Left forelimb (tissue), 1 donor: ENCODE measurements at places on chromosomes 2 and 18.

DNA sequence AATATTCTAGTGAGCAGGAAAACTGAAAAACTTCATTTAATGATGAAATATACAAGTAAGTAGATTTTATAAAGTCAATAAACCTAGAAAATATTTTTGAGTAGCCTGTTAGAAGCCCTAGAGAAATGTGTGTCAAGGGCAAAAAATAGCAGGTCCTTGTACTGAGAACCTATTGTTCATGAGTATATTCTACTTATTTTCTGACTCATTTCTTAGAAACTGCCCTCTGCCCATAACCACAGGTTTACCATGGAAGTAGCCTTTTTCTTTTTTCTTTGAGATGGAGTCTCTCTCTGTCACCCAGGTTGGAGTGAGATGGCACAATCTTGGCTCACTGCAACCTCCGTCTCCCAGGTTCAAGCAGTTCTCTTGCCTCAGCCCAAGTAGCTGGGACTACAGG, 19.4 kb upstream of the SELENOI start:
- no peak for DNase-seq

DNA sequence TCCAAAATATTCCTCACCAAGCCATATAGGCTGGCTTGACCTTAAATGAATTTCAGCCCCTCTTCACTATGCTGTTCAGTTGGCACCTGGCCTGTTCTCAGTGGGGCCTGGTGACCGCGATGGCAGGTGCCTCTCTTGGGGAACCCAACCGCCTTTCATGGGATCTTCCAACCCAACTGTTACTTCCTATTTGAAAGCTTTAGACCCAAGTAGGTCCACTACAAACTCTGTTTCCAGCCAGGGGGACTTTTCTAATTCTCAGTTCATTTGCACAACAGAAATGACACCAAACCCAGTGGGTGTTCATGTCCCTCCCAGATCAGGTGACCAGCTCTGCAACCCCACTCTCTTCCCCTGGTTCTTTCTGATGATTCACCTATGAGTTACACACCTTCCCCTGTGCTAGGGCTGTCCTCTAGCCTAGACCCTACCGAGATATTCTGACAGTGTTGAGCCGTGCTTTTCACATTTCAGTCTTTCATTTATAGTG, 35.6 kb upstream of the NDUFV2 start:
- no peak for DNase-seq

DNA sequence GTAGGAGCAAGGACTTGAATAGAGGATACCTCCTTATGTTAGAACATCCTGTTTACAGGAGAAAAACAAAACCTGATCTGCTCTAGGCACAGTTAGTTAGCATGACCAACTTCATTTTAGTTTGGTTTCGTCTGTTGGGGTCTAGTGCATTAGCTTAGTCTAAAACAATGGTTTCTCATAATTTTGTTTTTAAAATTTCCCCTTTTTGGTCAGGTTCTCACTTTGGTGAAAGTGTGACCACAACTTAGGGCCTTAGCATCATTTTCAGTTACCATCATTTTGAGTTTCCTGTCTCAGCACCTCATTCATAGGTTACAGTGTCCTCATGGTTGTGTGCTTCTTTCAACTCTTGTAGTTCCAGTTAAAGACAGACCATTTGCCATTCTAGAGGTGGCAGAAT, 1277.0 kb upstream of the SLC39A10 start:
- no peak for DNase-seq

- DNase-seq: no peak
Measured at GRCh38 chr18:38406607-38407006, 841.0 kb upstream of the CELF4 start.

- DNase-seq: no peak
Measured at GRCh38 chr2:11867926-11868325, 121.5 kb downstream of the LPIN1 start.

- DNase-seq: no peak
Measured at GRCh38 chr2:61149074-61149473, 12.9 kb upstream of the C2orf74 start.

DNA sequence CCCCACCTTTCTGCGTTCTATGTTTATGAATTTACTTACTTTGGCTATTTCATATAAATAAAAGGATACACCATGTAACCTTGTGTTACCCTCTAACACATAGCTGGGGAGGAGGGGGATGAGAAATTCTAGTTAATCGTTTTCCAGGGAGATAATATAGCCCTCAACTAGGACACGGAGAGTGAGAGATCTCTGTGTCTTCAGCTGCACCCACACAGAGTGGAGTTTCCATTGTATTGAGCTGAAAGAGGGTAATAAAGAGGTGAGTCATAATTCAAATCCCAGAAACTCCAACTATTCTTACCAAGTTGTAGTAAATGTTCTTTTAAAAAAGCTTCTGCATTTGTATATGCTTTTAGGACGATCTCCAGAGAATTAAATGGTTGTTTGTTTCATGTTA, 110.1 kb upstream of the SULT1C3 start:
- DNase-seq: no peak
